ENCODE measurements at places on chromosomes 1 and 21. TPM values are rescaled to one million over a fixed set of nuclear protein-coding genes. Genes with fewer than 3 reads are reported as not detected.

The CORT gene
- not detected for total RNA-seq

The OPRD1 gene
- total RNA-seq: not detected

The KIF21B gene
- 0.37 TPM for total RNA-seq

The NEXN gene
- total RNA-seq: 13.5 TPM

The SLAMF9 gene
- not detected for total RNA-seq

The SH2D5 gene
- total RNA-seq: 29.5 TPM

The TCHH gene
- total RNA-seq: not detected

The COL8A2 gene
- 12.5 TPM for total RNA-seq

The HCRTR1 gene
- total RNA-seq: not detected

Measured in uterine smooth muscle cell (primary cell).